NCI-H526 (cell line): ENCODE measurements at places on chromosomes 5 and 9.
A peak's percentile ranks its signal among the peaks of the same experiment; 100 is the strongest.

GRCh38 chr5:27491047-27491446 lies 452.7 kb upstream of the CDH9 start:
- no peak for DNase-seq

GRCh38 chr9:107079589-107079988 lies 203.5 kb upstream of the RAD23B start:
- no peak for DNase-seq

GRCh38 chr5:112865128-112865527 lies 4.0 kb downstream of the SRP19 start:
- DNase-seq = no peak

- DNase-seq = no peak
These were observed 8.8 kb upstream of the HSDL2 start for GRCh38 chr9:112371060-112371459.

DNA sequence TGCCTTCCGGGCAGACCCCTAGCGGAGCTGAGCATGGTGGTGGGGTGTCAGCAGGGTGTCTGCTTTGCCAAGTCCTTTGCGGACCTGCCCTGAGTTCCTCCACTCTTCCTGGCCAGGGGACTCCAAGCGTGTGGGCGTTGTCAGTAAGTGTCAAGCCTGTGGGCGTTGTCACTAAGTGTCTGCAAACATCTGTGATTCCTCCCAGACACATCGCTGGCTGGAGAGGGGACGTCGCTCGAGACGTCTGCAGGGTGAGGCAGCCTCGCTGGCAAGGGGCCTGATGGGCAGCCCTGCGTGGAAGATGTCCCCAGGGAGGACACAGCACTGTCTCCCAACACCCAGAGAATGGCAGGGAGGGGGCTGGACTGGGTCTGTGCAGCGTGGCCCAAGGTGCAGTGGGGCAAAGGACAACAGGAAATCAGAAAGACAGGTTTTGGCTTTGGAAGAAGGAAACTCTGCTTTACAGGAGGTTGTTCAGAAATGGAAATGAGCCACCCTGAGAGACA lies 28.8 kb downstream of the ADAMTSL2 start:
- no peak for DNase-seq

DNA sequence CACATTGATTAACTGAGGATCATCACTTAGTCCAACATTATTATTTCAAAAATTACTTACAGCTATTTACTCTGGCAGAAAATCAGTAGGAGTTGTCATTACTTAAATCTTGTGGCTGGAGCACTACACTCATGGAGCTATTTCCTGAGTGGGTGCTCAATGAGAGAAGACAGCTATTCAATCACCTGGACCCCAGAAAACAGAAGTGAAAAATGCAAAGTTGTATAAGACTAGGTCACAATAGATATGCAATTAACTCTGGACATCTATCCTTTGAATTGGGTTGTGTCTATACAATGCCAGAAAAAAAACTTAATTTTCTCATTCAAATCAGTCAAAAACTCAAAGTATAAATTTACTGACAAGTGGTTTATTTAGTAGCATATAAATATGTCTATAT lies 340.9 kb downstream of the EFNA5 start:
- DNase-seq = no peak

DNA sequence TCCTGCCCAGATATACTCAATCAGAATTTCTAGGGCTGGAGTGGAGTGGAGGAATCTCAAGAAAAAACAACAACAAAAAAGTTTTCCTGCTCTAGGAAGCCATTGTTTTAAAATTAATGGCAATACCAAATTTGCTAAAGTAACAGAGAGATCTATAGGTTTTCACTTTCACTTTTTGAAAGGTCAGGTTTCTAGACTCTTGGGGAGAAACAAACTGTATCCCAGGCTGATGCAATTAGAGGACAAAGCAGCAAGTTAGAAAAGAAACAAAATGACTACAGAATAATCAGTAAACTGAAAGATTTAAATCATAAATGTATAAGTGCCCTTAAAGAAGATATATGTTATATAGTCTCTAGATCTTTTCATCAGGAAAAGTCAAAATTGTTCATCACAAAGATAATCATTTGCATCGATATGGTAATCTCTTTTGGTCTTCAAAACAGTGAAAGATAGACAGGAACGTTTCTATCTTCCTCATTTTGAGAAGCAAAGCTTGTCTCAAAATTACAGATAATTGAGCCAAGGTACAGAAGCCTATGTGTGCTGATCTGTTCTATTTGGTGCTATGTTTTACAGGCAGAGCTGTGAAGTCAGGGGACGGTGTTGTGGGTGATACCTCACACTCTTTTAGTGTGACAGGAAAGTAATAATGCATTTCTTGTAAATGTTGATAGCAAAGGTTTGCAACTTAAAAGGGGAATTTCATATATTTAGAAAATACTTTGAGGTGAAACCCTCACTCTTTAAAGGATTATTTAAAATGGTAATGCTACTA lies 1746.6 kb upstream of the C9orf72 start:
- no peak for DNase-seq

DNA sequence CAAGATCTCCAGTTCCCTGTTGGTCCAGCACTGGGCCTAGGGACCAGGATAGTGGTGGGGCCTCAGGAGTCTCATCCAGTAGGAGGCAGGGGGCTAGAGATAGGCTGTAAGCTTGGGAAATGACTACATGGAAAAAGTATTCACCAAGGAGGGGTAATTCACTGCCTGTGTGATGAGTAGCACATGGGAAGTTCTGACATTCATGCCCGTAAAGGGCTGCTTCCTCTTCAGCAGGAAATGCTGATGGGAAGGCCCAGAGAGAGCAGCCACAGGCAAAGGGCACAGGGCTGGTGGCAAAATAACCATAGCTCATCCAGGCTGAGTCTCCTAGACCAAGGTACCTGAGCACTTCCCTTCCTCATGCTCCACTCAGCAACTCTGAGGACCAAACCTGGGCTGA lies 23.1 kb upstream of the FRRS1L start:
- no peak for DNase-seq

GRCh38 chr5:74056789-74057164 lies 430.8 kb downstream of the ARHGEF28 start:
- DNase-seq = no peak

- no peak for DNase-seq
These were observed 43.8 kb downstream of the NDFIP1 start for GRCh38 chr5:142152384-142152732.

DNA sequence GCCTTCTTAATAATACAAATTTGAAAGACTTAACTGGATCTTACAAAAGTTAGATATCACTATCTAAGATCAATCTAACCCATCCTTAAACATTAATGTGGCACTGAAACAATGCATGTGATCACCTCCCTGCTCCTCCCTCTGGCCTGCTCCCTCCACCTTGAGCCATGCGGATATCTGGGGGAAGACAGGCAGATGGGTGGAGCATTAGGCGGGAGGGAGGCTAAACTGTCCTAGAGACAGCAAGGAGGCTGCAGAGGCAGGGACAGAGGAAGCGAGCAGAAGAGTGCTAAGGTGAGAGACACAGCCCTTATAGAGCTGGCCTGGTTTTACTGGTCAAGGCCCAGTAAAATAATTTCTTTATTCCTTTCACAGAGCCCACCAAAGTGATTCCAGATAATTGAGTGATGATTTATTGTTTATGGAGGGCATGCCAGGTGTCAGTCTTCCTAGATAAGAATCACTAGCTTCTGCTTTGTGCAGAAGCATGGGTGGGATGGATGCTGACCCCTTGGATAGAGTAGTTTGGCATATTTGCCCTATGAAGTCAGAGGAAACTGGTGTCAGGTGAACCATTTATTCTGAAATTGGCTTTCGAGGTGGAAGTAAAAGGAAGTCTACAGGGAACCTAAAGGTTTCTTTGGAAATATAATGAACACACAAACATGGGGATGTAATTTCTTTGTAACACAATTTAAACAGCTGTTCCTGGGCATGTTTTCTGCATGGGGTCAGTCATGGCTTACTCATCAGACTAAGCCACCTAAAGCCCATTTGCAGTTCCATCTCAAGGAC lies 188.3 kb downstream of the GNAQ start:
- no peak for DNase-seq

GRCh38 chr5:115501464-115502210 lies 42.9 kb downstream of the FEM1C start:
- DNase-seq = no peak

GRCh38 chr5:66742896-66743247 lies 146.7 kb downstream of the MAST4 start:
- no peak for DNase-seq

DNA sequence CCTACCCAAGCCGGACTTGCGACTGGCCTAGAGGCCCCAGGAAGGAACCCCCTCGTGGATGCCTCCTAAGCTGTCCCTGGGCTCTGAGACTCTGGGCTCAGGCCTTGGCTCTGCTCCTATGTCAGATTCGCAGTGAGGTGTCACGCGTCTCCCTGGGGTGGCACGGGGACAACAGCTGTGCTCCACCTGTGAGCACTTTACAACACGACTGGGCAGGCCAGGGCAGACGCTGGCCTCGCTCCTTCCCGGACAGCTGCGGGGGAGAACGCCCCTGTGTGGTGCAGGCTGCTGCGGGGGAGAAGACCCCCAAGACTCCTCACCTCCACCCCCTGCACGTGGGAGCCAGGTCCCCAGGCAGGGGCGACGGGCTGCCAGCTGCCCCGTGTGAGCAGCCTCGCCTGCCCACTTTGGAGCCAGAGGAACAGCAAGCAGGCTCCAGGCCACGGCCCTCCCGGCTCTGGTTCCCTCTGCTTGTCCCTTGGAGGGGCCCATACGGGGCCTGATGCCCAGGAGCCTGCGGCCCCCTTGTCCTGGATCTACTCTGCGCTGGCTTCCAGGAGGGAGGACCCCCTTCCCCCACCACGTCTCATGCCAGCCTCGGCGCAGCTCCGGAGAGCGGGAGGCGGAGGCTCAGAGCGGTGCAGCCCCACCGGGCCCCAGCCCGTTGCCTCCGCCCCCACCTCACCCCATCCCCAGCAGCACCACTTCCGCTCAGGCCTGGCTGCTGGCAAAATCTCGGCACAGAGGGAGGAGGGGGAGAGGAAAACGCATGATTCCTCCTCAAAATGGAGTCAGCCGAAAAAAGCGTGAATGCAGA lies 36.0 kb downstream of the SARDH start:
- DNase-seq = no peak

GRCh38 chr9:131277910-131278701 lies 1.8 kb upstream of the FAM78A start:
- DNase-seq = peak; percentile 82

DNA sequence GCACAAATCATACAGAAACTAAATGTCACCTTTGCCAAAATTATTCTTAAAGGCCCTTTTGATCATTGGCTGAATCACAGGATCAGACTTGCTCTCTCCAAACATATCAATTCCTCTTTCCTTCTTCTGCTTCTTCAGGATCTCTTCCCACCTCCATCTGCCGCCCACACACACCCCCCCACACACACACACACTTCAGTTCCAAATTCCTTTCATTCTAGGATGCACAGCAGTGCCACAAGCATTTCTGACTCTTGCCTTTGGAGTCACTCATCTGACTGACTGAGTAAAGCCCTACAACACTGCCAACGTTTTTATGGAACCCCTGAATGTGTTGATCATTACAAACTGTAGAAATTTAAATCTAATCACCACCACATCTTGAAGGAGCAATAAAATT lies 22.9 kb downstream of the DNAH5 start:
- DNase-seq = no peak

- DNase-seq = no peak
These were observed 27.3 kb downstream of the NR6A1 start for GRCh38 chr9:124743686-124744348.

DNA sequence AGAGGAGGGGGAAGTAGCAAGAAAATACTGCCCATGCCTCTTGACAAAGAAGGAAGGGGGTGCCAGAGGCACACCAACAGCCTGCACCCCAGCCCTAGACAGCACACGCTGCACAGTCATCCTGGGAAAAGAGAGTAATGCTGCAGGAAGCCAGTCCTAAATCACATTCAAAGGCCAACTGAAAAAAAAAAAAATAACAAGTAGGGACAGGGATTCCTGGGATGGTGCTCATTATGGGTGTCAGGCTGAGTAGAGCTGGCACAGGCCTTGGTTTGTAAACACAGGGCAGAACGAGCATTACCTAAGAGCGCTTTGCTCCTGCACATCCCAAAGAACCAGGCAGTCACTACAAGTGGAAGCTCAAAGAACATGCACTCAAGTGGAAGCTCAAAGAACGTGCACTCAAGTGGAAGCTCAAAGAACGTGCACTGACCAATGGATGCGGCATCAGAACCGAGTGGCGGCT lies 7.8 kb downstream of the RAPGEF1 start:
- no peak for DNase-seq
